Activated T-helper 1 cell treated with Interleukin-2 at 50 U/mL for 16 hours (primary cell): ENCODE measurements at places on chromosomes 2 and 18.

- no peak for DNase-seq
Measured at GRCh38 chr2:225573603-225574002, 174.1 kb downstream of the NYAP2 start.

GRCh38 chr2:166458674-166459073 lies 35.4 kb downstream of the SCN7A start:
- no peak for DNase-seq

DNA sequence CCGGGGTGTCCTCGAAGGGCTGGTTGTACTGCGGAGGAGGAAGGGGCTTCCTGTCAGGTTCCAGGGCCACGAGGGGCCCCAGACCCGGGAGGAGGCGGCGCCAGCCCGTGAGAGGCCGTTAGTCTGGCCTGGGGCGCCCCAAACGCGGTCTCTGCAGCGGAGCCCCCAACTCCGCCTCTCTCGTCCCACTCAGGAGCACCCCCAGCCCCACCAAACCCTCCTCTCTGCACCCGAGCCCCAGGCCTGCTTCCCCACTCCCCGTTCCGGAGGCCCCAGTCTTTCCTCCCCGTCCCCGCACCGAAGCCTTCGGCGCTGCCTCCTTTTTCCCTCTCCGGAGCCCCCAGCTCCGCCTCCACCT lies 473 bp downstream of the HJURP start:
- DNase-seq, result no peak

DNA sequence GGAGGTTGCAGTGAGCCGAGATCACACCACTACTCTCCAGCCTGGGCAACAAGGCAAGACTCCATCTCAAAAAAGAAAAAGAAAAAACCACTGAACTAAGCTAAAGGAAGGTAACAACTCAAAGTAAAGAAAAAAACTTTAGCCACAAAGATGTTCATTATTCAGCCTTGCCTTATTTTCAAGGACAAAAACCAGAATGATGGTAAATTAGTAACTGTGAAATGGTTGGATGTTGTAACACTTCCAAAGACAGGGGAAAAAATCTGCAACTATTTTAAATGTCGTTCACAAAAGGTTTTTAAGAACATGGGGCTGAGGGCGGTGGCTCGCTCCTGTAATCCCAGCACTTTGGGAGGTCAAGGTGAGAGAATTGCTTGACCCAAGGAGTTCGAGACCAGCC lies 10.1 kb downstream of the ADAM17 start:
- DNase-seq, result no peak

DNA sequence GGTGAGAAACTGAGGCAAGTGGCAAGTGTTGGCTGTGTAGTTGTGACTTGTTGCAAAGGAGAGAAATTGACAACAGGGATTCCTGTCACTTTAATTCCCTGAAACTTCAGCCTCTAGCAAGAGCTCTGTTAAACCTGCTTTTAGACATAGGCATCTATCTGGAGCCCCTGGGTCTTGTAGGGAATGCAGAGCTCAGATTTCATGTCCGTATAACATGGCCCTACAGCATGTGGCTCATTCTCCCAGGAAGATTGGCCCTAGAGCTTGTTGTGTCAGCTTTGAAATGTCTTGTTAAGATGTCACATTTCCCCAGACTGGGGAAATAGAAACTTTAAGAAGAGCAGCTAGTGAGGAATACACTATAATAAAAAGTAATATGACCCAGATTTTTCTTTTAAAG lies 115.8 kb downstream of the POLE4 start:
- DNase-seq, result no peak

DNA sequence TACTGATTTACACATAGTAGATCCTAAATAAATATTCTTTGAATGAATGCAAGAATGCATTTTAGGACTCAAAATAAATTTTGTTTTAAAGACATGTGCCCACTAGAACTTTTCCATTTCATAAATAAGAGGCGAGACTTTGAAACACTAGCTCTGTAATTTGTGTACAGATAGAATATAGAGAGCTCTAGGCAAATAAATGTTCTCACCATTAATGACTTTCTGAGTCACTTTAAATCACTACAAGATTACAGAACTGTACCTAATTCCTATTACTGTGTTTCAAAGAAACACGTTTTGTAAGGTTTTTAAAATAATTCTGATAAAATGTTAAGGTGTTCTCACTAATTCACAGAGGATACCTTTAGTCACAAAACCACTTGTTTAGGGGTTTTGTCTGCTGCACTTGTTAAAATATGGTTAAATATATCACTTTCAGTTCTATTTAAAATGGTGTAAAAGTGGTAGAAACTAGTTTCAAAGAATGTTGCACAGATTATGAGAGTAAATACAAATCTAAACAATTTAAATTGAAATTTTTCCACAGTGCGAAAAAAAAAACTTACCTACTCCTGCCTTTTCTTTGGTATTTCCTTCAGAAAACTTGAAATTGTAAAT lies 158.7 kb upstream of the ZC3H15 start:
- no peak for DNase-seq

GRCh38 chr2:126739141-126739540 lies 83.2 kb downstream of the GYPC start:
- no peak for DNase-seq

- DNase-seq, result no peak
Measured at GRCh38 chr2:130729322-130730299, 741 bp downstream of the GPR148 start.

GRCh38 chr18:36811430-36811829 lies 17.4 kb downstream of the TPGS2 start:
- DNase-seq, result no peak

GRCh38 chr18:12839526-12840196 lies 44.4 kb downstream of the PTPN2 start:
- no peak for DNase-seq

GRCh38 chr2:71481111-71481510 lies 27.8 kb downstream of the DYSF start:
- DNase-seq, result no peak

- DNase-seq, result no peak
Measured at GRCh38 chr2:117071556-117072102, 742.9 kb upstream of the DDX18 start.

- no peak for DNase-seq
Measured at GRCh38 chr18:50034029-50034428, 160.9 kb downstream of the MYO5B start.

DNA sequence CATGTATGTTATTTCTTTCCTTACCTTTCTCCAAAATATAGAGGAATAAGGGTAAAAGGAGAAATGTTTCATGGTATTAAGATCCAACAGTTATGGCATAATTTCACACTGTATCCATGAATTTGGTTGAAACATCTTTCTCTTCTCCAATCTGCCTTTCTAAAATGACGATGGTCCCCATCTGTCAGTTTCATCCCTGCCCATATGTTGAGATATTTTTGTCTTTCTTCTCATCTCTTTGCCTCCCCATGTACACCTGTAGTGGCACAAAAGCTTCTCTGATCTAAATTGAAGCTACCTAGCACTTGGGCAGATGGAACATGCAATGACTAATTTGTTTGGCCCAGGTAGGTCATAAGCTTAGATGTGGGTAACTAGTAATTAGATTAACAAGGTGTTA lies 90.7 kb upstream of the LRRTM1 start:
- DNase-seq, result no peak

GRCh38 chr18:12329125-12329698 lies 21.2 kb downstream of the TUBB6 start:
- no peak for DNase-seq

GRCh38 chr2:54100772-54101171 lies 14.6 kb upstream of the ACYP2 start:
- DNase-seq, result no peak

- no peak for DNase-seq
Measured at GRCh38 chr2:69168950-69169654, 156.1 kb downstream of the ANTXR1 start.

DNA sequence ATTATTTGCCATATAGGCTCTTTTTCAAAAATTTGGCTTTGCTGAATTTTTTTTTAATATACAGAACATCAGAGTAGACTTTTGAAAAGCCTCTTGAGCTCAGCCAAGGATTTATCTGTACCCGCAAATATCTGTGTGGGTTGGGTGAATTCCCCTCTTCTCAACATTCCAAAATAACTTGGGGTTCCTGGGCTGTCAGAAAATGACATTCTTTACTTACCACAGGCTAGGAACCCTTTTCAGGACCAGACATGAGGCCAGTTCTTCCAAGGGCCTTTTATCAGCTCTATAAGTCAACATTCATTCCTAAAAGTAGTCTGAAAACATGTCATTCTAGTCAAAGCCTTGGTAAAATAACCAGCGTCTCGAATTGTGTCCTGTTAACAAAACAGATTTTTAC lies 28.8 kb upstream of the FEZ2 start:
- DNase-seq, result no peak

- no peak for DNase-seq
Measured at GRCh38 chr2:202377207-202377761, 1.2 kb downstream of the BMPR2 start.
